ENCODE measurements at places on chromosomes 7 and 10.

DNA sequence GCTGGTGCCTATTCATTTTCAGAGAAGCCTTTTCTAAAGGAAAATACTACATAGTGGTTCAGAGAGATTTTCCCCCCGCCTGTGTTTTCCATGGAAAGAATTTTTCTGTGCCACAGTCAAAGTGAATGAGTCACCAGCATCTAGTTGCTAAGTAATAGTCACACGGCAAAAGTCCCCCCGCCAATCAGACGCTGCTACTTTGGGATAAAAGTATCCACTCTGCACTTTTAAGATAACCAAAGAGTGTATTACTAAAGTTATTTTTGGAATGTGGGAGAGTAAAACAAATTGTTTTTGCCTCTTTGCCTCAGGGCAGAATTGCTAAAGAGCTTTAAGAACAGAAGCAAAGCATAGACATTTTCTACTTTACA, 23.5 kb downstream of the ABLIM1 start:
- DNase-seq: peak; percentile 76

DNA sequence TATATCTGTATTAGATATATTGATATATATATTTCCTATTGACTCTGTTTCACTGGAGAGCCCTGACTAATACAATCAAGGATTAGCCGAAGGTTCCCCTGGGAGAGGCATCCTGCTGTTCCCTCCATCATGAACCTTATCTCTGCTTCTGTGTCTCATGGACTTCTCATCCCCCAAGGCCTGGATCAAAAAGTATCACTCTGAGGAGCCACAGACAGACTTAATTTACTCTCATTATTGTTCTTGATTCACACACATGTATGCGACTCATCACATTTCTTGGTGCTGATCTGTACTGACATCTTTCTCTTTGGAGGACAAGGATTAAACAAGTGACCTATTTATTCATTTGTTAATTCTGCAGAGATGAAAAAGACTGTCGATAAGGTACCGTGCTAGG, 550.2 kb downstream of the KCNMA1 start:
- no peak for DNase-seq

- DNase-seq: no peak
Measured at GRCh38 chr7:86788948-86789347, 145.2 kb downstream of the GRM3 start.

GRCh38 chr10:3825244-3825643, 40.2 kb upstream of the KLF6 start:
- no peak for DNase-seq

- no peak for DNase-seq
Measured at GRCh38 chr7:142863891-142864685, 9.2 kb downstream of the EPHB6 start.

- DNase-seq: no peak
Measured at GRCh38 chr10:61871487-61871886, 30.0 kb upstream of the ARID5B start.

DNA sequence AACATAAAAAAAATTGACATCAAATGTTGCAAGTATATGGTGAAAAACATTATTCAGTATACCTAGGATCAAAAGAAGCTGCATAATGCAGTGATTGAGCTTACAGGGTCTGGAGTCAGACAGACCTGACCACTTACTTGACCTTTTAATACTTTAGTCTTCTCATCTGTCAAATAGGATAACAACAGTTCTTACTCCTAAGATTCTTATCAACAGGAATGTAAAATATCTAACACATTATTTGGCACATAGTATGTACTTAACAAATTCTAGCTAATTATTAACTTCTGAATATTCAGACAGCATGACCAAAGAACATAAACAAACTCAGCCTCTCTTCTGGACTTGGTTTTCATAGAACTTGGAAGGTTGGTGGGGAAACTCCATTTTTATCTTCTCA, 45.6 kb upstream of the PIP4K2A start:
- DNase-seq: no peak

GRCh38 chr10:759898-760477, 70.5 kb upstream of the DIP2C start:
- DNase-seq: no peak

DNA sequence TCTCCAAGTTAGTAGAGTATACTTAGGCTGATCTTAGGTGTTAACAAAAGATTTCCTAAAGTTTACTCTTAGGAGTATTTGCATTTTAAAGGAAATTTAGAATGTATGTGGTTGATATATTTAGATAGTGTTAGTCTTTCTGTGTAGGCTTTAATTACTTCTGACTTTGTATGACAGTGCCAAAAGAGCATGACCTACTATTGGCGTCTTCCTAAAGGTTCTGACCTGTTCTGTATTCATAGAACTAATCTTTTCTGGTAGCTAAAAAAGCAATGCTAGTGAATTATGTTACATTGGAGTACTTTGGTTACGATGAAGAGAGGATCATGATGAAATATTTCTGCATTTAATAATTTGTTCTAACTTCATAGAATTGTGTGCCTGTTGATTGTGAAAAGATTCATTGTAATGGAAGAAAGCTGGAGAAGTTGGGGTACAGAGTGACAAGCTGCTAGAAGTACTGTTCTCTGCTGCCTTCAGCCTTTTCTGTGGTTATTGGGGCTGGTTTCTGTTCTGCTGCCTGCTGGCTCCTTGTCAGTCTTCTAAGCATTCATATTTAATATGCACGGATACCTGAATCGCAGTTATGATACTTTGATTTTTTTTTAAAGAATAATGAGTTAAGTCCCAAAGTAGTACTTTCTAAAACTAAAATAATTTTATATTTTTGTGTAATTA, 13.2 kb downstream of the WAC start:
- DNase-seq: no peak

DNA sequence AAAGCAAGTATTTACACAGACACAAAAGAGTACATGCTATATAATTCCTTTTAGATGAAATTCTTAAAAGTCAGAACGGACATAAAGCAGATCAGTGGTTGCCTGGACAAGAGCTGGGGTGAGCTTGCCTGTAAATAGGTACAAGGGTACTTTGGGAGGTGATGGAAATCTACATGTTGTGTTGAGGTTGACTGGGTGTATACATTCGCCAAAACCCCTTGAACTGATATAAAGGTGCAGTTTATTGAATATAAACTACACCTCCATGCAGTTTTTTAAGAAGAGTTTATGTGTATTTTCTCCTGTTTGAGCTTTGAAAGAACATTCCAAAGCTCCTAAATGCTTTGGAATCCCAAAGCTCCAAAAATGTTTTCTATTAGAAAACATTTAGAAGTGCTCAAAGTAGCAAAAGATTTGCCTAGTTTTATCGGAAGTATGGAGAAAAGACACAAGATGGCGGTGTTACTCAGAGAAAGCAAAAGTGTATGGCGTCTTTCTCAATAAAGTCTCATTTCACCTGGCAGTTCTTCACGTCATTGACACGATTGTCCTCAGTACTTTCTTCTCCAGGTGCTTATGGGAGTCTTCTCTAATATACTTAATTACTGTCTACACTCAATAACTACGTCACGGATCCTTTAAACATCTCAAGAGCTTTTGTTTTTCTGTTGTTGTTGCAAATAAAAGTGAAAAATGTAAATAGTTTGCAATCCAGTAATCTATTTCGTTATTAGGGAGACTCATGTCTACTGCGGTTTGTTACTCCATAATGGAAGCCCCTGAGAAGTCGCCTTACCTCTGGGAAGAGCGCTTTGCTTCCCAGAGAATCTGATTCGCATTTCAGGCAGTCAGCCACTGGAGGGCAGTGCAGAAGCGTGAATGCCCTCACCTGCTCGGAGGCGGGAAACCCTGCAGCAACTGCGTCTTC, 14.7 kb upstream of the SEC61G start:
- DNase-seq: peak; percentile 57

DNA sequence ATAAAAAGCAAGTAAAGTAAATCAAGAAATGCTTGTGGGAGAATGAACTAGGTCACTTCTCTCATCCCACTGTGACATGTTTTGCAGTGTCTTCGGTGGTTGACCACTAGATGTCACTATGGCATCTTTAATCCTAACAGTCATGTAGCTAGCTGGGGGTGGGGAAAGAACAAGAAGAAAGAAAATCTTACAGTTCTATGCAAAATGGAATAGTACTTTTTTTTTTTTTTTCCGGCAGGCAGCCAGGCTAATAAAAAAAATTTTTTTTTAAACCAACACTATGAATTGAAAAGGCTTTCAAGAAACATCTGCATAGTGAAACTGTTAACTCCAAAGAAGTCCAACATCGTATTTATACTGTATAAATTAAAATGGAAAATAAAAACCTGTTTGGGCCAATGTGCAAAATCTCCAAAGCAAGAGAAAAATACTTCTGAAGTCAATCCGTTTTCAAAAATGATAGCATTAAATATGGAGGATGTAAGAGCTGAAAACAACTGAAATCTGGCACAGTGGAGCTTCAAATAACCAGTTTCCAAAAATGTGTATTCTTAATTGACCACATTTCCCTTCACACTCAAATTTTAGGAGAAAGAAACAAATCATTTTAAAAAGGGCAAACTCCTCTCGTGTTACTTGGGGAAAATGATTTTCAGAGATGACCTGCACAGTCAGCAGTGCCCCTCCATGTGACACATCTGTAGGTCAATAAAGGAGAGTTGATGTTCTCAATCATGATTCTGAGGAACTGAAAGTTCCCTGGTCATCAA, 38.5 kb downstream of the CDK1 start:
- DNase-seq: peak; percentile 82

DNA sequence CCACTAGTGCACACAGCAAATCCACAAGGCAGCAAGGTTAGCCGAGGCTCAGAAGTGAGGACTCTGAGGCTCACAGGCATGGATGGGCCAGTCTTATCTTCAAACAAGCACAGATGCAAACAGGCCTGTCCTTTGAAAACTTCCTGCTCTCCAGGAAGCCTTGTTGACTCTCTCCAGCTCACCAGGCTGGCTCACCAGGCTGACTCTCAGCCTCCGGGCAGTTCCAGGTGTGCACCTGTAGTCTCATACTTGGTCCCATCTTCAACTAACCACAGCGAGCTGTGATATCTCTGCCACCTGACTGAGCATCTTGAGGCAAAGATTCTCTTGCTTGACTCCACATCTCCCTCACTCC, 173.9 kb upstream of the ZMIZ1 start:
- DNase-seq: no peak

- no peak for DNase-seq
Measured at GRCh38 chr10:87000491-87000890, 19.6 kb upstream of the FAM25A start.

- DNase-seq: no peak
Measured at GRCh38 chr10:45429790-45430189, 55.8 kb downstream of the ALOX5 start.

- DNase-seq: no peak
Measured at GRCh38 chr7:139821349-139822105, 7.5 kb upstream of the TBXAS1 start.

GRCh38 chr7:22853674-22854157, 31.1 kb upstream of the TOMM7 start:
- no peak for DNase-seq
